ENCODE measurements at places on chromosomes 5 and 9. TPM values are rescaled to one million over a fixed set of nuclear protein-coding genes. Genes with fewer than 3 reads are reported as not detected.

ETF1 gene
- total RNA-seq, result 93.3 TPM

TAS2R1 gene
- not detected for total RNA-seq

ZMAT2 gene
- total RNA-seq, result 47.4 TPM

TRIM7 gene
- 1.5 TPM for total RNA-seq

TRIO gene
- 6.6 TPM for total RNA-seq

INSL6 gene
- total RNA-seq, result not detected

OR1J1 gene
- not detected for total RNA-seq

IFNK gene
- not detected for total RNA-seq

C5orf52 gene
- total RNA-seq, result not detected

IGFBPL1 gene
- total RNA-seq, result not detected

FSTL4 gene
- not detected for total RNA-seq

DNA sequence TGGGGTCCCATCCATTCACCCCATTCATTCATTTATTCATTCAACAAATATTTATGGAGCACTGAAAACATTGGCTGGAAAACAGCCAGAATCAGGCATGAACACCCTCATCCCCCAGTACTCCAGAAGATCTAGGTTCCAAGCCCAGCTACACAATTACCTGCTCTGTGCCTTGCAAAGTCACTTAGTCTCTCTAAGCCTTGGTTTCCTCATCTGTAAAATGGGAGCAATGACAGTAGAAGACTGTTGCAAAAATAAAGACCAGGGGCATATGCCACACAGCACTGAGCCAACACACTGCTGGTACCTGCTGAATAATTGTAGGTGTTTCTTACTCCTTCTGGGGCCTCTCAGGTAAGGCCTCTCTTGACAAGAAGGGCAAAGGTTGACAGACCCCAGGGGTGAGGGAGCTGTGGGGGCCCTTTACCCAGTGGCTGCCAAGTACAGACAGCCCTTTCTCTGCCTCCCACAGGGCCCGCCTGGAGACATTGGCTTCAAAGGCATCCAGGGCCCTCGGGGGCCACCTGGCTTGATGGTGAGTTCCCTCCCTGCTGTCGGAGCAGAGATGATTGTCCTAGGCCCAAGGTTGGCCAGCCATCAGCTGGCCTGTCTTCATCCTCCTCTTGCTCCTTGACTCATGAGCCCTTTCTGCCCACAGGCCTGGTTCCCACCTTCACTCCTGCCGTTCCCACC is 22.6 kb upstream of the ORM1 start:
- no peak overlapping the region for H3K27ac ChIP-seq
- no peak for DNase-seq
- peaks cover 1% of the 10 kb centered on the region for H3K36me3 ChIP-seq
- peaks cover 7% of the 10 kb centered on the region for H3K27me3 ChIP-seq

DNA sequence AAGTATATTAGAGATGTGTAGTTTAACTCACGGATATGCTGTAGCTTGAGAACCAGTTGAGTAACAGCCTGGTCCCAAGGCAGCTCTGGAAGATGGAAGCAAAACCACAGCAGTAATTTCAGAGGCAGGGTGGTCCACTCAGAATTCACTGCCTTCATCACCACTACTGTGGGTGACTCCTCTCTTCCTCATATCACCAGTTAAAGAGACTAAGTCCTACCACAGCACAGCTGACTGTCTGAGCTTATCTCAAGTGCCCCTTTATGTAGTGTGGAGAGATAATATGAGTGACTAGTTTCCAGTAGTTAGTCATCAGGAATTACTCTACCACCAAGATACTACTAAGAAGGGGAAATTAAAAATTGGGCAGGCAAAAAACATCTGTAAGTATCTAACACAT is 1571.2 kb upstream of the C9orf72 start:
- no peaks in the 10 kb centered on the region for H3K36me3 ChIP-seq
- H3K27ac ChIP-seq, result no peak overlapping the region
- H3K4me3 ChIP-seq, result no peak overlapping the region
- no peaks in the 10 kb centered on the region for H3K4me1 ChIP-seq
- no peak for DNase-seq

- H3K27ac ChIP-seq, result no peak overlapping the region
- DNase-seq, result no peak
- no peaks in the 10 kb centered on the region for H3K27me3 ChIP-seq
- H3K4me1 ChIP-seq, result peaks cover 17% of the 10 kb centered on the region
These were observed 6.4 kb downstream of the SWI5 start for GRCh38 chr9:128282500-128282899.

GRCh38 chr9:78707080-78707479 is 410.2 kb downstream of the PSAT1 start:
- H3K4me3 ChIP-seq, result no peak overlapping the region
- H3K27ac ChIP-seq, result no peak overlapping the region
- H3K27me3 ChIP-seq, result no peaks in the 10 kb centered on the region
- H3K36me3 ChIP-seq, result no peaks in the 10 kb centered on the region
- no peak for DNase-seq

- H3K27me3 ChIP-seq, result peaks cover 2% of the 10 kb centered on the region
- no peak overlapping the region for H3K27ac ChIP-seq
- H3K4me1 ChIP-seq, result peaks cover 2% of the 10 kb centered on the region
- no peak for DNase-seq
- H3K4me3 ChIP-seq, result no peak overlapping the region
- no peaks in the 10 kb centered on the region for H3K36me3 ChIP-seq
These were observed 11.3 kb upstream of the P4HA2 start for GRCh38 chr5:132238901-132239500.

DNA sequence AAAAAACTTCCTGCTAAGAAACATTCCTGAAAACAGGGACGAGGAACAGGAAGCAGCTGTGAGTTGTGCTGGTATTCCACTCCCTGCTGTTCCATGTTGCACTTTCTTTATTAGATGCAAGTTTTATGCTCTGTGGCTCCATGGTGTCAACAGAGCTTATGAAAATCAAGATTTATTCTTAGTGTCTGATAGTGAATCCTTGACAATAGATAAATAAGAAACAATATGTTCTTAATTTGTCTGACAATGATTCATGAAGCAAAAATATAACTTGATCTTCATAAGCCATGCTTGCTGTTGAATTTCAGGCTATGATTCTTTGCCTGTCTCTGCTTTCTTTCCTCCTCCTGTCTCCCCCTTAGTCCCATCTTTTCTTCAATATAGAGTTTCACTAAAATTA is 119.6 kb downstream of the DROSHA start:
- H3K27me3 ChIP-seq, result no peaks in the 10 kb centered on the region
- DNase-seq, result no peak
- H3K36me3 ChIP-seq, result peaks cover 47% of the 10 kb centered on the region
- no peak overlapping the region for H3K4me3 ChIP-seq

GRCh38 chr9:107878462-107878861 is 388.9 kb upstream of the KLF4 start:
- no peak overlapping the region for H3K4me3 ChIP-seq
- H3K36me3 ChIP-seq, result no peaks in the 10 kb centered on the region
- no peak overlapping the region for H3K27ac ChIP-seq
- no peaks in the 10 kb centered on the region for H3K27me3 ChIP-seq

GRCh38 chr5:95800553-95800952 is 22.0 kb downstream of the GLRX start:
- no peak overlapping the region for H3K27ac ChIP-seq
- no peak for DNase-seq
- H3K36me3 ChIP-seq, result peaks cover 6% of the 10 kb centered on the region
- H3K4me3 ChIP-seq, result no peak overlapping the region
- peaks cover 13% of the 10 kb centered on the region for H3K4me1 ChIP-seq

DNA sequence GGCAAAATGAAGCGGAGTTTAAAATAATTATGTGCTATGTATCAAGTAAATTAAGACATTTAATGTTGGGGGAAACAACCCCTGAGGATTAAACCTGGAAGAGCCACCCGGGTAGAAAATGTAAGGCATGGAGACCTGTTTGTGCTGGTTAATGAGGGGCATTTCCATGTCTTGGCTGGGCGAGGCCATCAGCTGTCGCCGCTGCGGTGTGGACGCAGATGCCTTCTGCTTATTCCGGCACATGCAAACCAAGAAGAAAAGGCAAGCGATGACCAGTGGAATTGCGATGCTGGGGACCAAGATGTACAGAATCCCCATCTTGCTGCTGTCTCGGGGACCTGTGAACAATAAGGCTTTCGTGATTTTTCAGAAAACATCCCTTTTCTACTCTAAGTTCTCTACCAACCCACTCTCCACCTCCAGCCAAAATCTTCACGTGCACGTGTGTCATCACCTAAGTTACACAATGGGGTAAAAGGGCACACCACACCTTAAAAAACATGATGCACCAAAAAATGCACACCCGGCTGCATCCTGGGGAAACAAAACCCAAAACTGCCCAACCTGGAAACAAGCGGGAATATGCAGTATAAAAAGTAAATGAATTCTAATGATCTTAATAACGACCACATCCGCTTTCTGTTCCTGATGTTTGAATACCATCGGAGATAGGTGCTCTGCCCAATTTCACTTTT is 223.5 kb downstream of the ROR2 start:
- peaks cover 9% of the 10 kb centered on the region for H3K4me1 ChIP-seq
- no peaks in the 10 kb centered on the region for H3K36me3 ChIP-seq
- no peak overlapping the region for H3K4me3 ChIP-seq
- H3K27ac ChIP-seq, result no peak overlapping the region

GRCh38 chr5:148768806-148769415 is 57.5 kb upstream of the ADRB2 start:
- no peaks in the 10 kb centered on the region for H3K4me1 ChIP-seq
- no peaks in the 10 kb centered on the region for H3K36me3 ChIP-seq
- no peak overlapping the region for H3K4me3 ChIP-seq
- H3K27me3 ChIP-seq, result peaks cover 47% of the 10 kb centered on the region
- H3K27ac ChIP-seq, result no peak overlapping the region
- DNase-seq, result no peak

DNA sequence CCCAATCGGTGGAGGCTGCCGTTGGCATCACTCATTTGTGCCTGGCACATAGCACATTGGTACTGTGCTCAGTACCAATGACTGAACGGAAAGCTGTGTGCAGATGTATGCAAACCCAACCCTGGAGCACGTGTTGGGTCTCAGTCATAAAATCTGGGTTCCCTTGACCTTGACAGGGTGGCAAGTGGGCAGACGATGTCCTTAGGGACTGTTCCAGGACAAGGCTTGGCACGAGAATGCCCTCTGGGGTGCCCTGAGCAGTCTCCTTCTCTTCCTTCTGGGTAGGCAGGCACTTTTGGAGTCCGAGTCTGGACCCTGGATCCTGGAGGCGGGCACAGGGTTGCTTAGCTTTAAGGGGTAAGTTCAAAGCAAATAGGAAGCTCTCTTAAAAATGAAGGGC is 75.8 kb downstream of the MACROH2A1 start:
- no peak for DNase-seq
- H3K4me1 ChIP-seq, result peaks cover 53% of the 10 kb centered on the region
- no peaks in the 10 kb centered on the region for H3K27me3 ChIP-seq
- H3K36me3 ChIP-seq, result peaks cover 3% of the 10 kb centered on the region
- peak overlapping the region; percentile 44 for H3K27ac ChIP-seq

DNA sequence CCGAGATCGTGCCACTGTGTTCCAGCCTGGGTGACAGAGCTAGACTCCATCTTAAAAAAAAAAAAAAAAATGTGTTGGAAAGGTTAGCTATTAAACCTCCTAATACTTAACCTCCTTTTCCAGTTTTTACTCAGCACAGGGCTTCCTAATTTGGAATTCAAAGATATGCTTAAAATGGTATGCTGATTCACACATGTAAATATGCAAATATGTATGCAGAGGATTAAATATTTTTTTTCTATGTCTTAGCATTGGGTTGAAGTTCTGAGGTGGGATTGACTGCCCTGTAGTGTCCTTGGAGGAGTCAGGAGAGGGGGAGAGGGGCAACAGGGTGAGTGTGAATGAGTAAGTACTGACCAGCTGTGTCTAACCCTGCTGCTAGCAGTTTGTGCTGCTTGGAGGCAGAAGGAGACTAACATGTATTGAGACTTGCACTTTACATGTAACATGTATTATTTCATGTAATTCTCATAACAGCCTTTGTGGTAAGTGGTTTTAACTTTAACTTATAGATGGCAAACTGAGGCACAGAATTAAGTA is 63.2 kb downstream of the SLC44A1 start:
- no peak overlapping the region for H3K27ac ChIP-seq
- no peaks in the 10 kb centered on the region for H3K4me1 ChIP-seq
- H3K36me3 ChIP-seq, result peaks cover 2% of the 10 kb centered on the region
- DNase-seq, result no peak
- no peak overlapping the region for H3K4me3 ChIP-seq

DNA sequence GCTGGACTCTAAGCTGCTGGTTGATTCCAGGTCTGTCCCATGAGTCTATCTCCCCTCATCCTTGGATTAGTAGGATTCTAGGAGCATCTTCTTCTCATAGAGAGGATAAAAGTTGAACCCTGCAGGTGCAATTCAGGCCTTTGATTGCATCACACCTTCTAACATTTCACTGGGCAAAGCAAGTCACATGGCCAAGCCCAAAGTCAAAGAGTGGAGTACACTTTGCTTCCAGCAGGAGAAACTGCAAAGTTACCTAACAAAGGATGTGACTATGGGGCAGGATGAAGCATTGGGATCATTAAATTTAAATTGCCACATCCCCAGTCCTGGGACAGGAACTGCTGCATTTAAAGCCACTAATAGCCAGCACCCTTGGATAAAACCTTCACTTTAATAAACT is 51.0 kb upstream of the EGFLAM start:
- H3K27me3 ChIP-seq, result peaks cover 10% of the 10 kb centered on the region
- DNase-seq, result no peak
- H3K4me3 ChIP-seq, result no peak overlapping the region
- H3K4me1 ChIP-seq, result no peaks in the 10 kb centered on the region

- no peaks in the 10 kb centered on the region for H3K4me1 ChIP-seq
- H3K27me3 ChIP-seq, result peaks cover 10% of the 10 kb centered on the region
- no peak overlapping the region for H3K4me3 ChIP-seq
- no peaks in the 10 kb centered on the region for H3K36me3 ChIP-seq
- no peak for DNase-seq
- no peak overlapping the region for H3K27ac ChIP-seq
These were observed 1.8 kb downstream of the HCN1 start for GRCh38 chr5:45694255-45694814.

GRCh38 chr9:136590821-136591752 is 45.2 kb upstream of the NOTCH1 start:
- peaks cover 2% of the 10 kb centered on the region for H3K27me3 ChIP-seq
- DNase-seq, result no peak
- peaks cover 18% of the 10 kb centered on the region for H3K4me1 ChIP-seq
- H3K36me3 ChIP-seq, result no peaks in the 10 kb centered on the region

DNA sequence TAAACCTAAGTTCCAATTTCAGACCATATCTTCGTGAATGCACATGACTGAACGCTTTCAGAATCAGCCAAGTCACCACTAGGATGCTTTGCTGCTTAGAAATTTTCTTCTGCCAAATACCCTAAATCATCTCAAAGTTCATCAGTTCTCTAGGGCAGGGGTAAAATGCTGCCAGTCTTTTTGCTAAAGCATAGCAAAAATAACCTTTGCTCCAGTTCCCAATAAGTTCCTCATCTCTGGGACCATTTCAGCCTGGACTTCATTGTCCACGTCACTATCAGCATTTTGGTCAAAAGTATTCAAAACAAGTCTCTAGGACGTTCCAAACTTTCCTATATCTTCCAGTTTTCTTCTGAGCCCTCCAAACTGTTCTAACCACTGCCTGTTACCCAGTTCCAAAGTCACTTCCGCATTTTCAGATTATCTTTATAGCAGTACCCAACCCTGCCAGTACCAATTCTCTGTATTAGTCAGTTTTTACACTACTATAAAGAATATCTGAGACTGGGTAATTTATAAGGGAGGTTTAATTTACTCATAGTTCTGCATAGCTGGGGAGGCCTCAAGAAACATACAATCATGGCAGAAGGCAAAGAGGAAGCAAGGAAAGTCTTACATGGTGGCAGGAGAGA is 74.8 kb downstream of the NR3C1 start:
- no peak overlapping the region for H3K4me3 ChIP-seq
- peaks cover 16% of the 10 kb centered on the region for H3K4me1 ChIP-seq
- no peaks in the 10 kb centered on the region for H3K27me3 ChIP-seq

Data from activated CD8-positive, alpha-beta T cell treated with anti-CD3 and anti-CD28 coated beads, Interleukin-2, amount 10 ng/mL, durations not matched to agents 7 days and 5 days (primary cell).